Activated CD4-positive, alpha-beta T cell treated with anti-CD3 and anti-CD28 coated beads for 48 hours (primary cell): ENCODE measurements at places on chromosomes 12 and 14.

GRCh38 chr12:62523619-62524018, 57.0 kb downstream of the MON2 start:
- DNase-seq, result no peak

GRCh38 chr14:43135877-43136411, 1371.1 kb downstream of the FSCB start:
- no peak for DNase-seq

- no peak for DNase-seq
Measured at GRCh38 chr14:76396714-76397187, 20.8 kb downstream of the ESRRB start.

GRCh38 chr12:54259194-54260011, 20.5 kb downstream of the CBX5 start:
- peak; percentile 52 for DNase-seq

- DNase-seq, result no peak
Measured at GRCh38 chr12:108653082-108653516, 19.4 kb upstream of the SELPLG start.

DNA sequence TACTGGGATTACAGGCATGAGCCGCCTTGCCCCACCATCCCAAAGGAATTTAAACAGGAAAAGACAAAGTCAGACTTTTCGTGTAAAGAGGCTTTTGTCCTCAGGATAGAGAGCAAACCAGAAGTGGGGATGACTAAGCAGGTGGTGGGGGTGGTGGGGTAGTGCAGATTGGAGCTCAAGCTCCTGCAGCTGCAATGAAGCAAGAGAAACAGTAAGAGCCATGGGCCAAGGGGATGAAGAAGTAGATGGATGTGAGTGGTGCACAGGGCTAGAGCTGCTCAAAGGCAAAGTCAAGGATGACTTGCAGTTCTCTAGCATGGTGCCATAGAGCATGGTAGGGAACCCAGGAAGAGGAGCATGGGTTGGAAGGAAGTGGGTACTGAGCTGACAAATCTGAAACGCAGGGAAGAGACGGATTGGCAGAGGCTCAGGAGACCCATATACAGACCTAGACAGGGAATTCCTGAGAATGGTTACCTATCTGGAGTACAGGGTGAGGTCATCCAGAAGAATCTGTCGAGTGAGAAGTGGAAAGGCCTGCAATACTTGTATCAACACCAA, 11.4 kb upstream of the RNF34 start:
- peak; percentile 18 for DNase-seq

GRCh38 chr12:112121780-112122565, 3.4 kb upstream of the TRAFD1 start:
- no peak for DNase-seq

DNA sequence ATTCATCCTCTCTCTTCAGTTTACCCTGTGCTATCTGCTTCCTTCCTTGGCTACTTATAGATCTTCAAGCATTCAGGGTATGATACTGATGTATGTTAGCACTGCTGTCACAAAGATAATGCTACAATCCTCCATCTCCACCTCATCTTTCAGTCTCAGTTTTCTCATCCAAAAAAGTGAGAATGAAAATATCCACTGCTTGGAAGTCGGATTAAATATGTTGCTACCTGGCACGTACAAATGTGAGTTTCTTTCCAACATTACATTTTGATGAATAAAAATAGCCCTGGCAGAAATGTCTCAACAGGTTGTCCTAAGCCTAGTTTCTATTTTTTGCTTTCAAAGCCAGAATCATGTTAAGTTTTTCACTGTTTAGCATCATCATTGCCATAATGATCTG, 149.9 kb downstream of the PTPN11 start:
- no peak for DNase-seq

DNA sequence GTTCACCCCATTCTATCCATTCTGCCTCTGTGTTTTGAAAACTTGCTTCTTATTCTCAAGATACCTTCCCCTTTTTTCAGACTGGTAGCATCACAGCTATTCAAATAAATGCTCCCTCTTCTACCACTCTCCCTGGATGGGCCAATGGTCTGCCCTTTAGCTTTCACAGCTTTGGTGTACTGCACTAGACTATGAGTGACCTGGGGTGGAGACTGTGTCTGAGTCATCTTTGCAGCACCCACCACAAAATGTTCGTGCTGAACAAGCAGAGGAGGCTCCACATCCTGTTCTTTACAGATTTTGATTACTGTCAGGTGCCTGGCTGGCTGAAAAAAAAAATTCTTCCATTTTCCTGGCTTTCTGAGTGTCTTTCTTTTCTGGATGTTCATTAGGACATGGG, 1104.1 kb upstream of the TMEM132C start:
- DNase-seq, result peak; percentile 56

DNA sequence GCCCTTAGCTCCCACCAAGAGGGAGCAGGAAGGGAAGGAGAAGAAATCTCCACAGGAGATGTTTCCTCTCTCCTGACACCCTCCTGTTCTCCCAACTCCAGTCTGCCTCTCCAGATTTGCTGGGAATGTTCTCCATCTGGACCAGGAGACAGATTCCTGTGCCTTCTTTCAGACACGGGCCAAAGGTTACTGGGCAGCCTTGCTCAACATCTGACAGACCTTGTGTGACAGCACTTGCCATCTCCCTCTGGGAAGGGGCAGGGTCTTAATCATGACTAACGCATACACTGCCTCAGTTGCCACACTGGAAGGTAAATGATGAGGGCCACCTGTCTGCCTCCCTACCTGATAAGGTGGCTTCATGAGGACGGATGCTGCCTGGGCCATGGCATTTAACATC, 2.5 kb upstream of the TTC7B start:
- DNase-seq, result no peak

DNA sequence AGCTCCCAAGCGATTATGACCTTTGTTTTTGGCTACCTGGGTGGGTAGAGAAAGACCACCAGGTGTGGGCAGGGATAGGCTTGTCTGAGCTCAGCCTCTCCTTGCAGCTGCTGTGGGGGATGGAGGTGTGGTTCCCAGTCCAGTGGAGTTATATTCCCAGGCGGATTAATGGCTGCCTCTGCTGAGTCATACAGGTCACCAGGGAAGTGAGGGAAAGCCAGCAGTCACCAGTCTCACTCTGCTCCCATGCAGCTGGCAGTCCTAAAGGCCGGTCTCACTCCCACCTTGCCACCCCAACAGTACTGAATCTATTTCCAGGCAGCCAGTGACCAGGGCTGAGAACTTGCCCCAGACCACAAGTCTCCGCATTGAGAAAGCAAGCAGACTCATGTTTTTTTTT, 399.2 kb downstream of the VRK1 start:
- no peak for DNase-seq

DNA sequence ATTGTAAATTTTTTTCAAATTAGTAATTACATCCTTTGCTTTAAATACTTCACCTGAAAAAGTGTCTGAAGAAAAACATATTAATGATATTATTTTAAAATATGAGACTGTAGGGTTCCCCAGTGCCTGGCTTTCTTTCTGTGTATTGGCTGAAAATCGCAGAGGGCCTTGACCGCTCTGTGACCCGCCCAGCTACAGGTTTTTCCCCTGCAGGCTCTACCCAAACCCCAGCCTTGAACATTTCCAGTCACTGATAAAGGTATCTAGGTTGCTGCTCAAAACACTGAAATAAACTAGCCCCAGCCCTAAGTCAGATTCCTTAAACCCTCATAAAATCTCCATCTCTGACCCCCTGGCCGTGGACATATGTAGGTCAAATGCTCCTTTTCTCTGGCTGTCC, 11.9 kb downstream of the KLRG1 start:
- no peak for DNase-seq

GRCh38 chr12:82955043-82955442, 268.3 kb downstream of the TMTC2 start:
- no peak for DNase-seq

DNA sequence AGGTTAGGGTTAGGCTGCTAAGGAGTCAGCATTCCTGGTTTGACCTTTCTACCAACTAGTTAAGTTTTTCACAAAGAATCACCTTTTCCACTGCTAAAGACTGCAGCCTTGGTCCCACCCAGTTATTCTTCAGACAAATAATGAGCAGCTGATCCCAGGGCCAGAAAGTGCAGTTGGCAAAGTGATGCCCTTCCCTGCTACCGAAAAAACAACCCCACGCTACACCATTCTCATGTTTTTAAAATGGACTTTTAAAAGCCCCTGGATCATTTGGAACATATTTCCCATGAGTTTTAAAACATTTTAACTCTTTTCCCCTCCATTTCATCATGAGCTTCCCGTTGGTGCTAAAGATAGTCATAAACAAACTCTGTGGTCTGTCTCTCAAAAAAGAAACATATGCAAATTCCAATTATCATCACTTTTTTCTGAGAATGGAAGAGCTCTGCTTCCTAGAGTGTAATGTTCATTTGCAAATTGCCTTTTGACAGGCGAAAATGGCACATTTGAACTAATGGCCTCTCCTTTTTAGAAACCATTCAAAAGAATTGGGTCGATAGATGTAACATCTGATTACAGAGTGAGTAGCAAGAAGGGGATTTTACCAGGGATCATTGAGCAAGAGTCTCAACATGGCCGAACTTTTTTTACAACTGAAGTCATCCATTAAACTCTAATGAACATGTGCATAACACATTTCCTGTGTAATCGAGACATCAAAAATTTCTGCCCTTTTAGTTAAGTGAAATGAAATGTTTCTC, 129.3 kb upstream of the RAP1B start:
- DNase-seq, result no peak
